ENCODE measurements at places on chromosomes 13 and 19.
A peak's percentile ranks its signal among the peaks of the same experiment; 100 is the strongest.

- peak; percentile 21 for DNase-seq
Measured at GRCh38 chr19:56720281-56720680, 48.7 kb upstream of the ZNF835 start.

DNA sequence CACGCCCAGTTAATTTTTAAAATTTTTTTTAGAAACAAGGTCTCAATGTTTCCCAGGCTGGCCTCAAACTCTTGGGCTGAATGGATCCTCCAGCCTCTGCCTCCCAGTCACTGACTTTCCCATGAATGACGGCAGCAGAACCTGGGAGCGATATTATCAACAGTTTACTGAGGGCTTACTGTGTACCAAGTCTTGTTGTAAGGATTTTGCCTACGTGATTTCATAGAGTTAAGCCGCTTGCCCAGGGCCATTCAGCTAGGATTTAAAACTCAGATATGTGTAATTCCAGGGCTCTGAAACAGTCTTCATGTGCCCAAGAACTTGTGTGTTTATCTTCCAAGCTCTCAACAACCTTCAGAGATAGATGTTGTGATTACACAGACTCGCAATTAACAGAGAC lies 6.0 kb upstream of the KXD1 start:
- no peak for DNase-seq

GRCh38 chr19:1004204-1004802 lies 4.1 kb downstream of the GRIN3B start:
- DNase-seq, result no peak

DNA sequence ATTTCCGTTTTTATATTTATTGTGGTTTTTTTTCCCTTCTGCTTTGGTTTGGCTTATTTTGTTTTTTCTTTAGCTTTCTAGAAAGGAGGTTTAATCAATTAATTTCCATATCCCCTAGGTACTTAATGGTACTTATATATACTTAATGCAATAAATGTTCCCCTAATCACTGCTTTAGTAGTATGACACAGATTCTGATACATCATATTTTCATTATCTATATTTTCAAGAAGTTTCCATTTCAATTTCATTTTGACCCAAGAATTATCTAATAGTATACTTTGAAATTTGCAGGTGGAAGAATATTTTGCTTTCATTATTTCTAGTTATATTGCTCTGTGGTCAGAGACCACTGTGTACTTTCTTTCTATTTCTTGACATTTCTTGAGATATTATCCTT lies 66.6 kb upstream of the STK24 start:
- DNase-seq, result no peak

DNA sequence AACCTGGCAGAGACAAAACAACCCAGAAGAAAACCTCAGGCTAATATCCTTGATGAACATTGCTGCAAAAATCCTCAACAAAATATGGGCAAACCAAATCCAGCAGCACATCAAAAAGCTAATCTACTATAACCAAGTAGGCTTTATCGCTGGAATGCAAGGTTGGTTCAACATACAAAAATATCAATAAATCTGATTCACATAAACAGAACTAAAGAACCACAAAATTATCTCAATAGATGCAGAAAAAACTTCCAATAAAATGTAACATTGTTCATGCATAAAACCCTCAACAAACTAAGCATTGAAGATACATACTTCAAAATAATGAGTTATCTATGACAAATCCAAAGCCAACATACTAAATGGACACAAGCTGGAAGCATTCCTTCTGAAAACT lies 8.8 kb downstream of the ZNF724 start:
- DNase-seq, result no peak

DNA sequence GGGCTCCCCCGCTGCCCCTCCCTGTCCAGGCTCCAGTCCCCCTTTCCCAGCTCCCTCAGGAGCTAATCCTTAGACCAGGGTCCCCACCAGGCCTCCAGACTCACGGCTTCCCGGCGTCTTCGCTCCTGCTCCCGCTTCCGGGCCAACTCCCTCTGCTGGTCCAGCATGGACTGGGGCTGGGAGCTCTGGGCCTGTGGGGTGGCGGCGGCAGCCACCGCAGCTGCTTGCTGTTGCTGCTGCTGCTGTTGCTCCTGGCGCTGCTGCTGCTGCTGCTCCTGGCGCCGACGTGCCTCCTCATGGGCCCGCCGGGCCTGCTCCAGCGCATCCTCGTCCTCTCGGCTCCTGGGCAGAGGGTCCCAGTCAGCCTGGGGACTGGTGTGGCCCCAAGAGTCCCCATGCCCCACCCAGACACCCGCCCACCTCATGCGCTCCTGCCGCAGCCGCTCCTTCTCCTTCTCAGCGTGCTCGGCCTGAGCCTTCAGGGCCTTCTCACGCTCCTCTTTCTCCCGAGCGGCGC lies 6.4 kb upstream of the EPHX3 start:
- DNase-seq, result no peak

DNA sequence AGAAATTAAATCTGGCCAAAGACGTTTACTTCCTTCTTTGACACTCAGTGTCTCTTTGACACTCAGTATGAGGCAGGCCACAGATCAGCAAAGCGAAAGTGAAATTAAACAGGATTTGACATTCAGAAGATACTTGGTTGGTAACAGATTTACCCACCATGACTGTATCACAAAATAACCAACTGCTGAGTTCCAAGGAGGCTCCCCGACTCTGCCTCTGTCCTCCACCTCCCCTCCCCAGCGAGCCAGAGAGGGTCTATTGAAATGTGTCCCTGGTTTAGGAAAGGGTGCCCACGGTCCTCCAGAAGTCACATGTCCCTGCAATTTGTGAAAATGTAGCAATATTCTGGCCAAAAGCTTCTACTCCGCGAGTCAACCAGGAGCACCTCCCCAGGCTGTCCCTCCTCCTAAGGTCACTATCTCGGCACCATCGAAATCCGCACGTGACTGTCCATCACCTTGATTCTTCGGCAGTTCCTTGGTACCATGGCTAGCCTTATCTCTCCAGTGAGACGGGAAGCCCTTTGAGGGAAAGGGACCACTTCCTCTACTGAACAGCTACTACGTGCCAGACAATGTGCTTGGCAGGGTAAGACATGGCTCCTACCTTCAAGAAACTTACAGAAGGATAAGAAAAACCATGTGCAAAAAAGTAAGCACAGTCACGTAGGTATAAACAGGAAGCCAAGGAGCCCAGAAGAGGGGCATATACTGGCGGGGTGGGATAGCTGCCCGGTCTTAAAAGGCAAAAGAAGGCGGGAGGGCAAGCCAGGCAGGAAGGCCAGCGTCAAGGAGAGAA lies 1.5 kb downstream of the N4BP2L1 start:
- no peak for DNase-seq

DNA sequence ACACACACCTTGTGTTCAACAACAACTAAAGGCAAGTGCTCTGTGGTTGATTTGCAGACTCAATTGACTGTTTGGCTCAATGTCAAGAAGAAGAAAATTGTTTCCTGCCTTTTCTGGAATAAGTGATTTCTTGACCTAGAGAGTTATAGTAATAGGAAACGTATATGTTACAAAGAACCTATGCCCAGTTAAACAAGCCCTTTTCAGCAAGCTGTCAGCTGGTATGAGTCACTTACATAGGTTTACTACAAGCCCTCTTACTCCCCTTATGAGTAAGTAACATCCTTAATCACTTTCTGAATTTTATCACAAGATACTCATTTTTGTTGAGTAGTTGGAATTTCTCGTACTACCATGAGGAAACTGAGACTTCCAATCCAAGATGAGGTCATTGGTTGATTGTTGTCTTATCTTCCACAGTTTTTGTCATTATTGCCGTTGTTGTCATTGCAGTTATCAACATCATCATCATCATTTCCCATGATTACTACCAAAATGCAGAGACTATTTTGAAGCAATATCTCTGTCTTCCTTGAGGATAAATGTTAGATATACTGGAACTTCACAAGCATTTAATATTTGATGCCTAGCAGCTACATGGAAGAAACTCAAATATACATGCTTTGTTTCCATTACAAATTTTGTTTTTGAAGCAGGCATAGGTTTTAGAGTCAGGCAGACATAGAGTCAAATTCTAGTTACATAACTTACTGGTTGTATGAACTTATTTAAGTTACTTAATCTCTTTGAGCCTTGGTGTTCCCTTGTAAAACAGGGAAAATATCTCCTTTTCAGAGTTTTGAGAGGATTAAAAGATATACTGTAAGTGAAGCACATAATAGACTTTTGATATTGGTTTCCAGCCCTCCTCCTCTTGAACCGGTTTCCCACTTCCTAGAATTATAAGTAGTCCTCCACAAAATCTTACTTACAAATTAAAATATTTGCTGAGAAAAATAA lies 106.0 kb downstream of the RAP2A start:
- DNase-seq, result no peak

DNA sequence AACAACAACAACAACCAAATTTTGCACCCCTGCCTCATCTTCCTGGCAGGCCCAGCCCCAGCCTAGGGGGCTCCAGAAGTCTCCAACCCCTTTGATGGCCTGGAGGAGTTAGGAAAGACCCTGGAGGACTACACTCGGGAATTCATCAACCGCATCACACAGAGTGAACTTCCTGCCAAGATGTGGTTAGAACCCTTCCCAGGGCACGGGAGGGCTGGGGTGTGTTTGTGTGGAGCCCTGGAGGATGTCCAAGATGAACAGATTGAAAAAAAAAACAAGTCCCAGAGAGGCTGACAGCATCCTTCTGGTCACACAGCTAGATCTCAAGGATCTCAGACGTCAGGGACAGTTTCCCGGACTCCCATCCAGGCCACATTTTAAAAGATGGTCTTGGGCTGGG lies 13.3 kb downstream of the APOC1 start:
- no peak for DNase-seq

DNA sequence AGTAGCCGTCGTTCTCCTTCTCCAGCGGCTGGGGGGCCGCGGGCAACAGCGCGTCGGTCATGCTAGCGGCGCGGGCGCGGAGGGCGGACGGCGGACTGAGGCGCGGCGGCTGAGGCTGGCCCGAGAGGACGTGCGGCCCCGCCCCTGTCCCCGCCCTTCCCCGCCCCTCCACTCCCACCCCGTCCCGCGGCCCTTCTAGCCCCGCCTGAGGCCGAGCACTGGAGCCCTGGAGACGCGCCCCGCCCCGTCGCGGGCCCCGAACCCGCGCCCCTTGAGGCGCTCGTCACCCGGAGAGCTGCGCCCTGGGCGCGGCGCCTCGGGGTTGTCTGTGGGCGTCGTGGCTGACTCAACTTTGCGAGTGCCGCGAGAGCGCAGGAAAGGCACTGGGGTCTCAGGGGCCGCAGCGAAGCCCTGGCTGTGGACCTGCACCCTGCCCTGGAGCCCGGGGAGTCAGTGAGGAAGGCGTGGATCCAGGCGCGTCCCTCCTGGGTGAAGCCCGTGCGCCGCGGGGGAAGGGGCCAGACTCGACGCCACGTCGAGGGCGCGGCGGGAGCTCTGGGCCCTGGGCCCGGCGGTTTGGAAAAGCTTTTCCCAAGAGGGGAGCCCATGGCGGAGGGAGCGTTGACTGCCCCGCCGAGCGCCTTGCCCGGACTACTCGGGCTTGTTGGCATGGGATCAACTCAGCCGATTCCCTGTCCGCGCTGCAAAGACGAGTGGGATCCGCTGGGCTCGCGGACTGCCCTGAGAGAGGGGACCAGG lies at the start of gene RHPN2:
Gene RHPN2, minus strand, starts transcription at position 97 of the 759 bp plus-strand sequence. Its CDS starts 36 bp downstream, at position 61.
- peak; percentile 45 for DNase-seq

DNA sequence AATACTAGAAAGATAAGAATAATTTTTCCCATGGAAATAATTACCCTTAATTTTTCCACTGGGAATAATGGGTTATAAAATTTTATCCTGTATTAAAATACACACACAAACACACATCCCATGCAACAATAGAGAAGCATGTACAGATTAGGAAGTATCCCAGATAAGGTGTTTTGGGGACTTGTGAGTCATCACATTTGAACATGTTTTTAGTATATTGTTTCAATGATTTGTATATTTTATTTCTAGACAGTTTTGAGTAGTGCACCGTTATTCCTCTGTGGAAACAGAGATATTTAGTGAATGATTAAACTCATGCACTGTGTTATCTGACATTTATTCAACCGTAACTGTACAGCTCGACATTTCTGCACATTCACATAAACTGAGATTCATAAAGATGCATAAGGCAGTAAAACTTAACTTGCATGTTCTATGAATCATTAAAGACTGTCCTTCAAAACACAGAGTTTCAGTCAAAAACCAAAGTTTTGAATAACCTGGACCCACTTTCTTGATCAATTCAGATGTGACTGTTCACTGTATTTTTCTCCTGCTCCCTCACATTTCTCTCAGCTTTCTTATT lies 30.1 kb downstream of the KLF12 start:
- DNase-seq, result no peak

- no peak for DNase-seq
Measured at GRCh38 chr19:37943480-37943879, 36.5 kb downstream of the SIPA1L3 start.

DNA sequence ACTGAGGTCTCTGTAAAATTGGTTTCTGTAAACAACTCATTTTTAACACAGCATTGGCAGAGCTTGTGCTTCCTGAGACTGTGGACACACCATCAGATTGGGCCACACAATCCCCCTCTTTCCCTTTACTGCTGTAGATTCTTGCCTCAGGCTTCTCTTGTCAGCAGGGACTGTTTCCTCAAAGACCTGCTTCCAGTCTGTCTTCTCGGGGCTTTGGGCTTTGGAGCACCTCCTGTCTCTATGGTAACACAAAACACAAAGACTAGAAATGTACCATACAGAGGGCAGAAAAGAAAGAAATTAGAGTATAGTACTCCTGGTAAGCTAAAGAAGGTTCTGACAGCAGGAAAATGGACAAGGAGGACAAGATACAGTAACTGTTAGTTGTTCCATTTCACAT lies 484.5 kb downstream of the DIAPH3 start:
- DNase-seq, result no peak

DNA sequence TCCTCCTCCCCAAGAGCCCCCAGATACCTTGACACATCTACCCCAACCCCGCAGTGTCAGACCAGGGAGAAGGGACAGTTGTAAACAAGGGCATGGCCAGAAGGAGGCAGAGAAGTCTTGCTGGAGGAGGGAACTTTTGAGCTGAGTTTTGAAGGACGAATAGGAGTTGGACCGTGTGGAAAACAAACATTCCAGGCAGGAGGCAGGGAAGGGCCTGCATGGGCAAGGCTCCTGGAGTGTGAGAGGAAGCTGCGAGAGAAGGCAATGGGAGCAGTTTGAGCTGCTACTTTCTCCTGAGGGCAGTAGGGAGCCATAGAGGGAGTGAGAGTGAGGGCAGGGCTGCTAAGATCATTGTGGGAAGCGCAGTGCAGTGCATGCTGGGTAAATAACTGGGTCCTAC lies 23.3 kb downstream of the IL12RB1 start:
- no peak for DNase-seq

DNA sequence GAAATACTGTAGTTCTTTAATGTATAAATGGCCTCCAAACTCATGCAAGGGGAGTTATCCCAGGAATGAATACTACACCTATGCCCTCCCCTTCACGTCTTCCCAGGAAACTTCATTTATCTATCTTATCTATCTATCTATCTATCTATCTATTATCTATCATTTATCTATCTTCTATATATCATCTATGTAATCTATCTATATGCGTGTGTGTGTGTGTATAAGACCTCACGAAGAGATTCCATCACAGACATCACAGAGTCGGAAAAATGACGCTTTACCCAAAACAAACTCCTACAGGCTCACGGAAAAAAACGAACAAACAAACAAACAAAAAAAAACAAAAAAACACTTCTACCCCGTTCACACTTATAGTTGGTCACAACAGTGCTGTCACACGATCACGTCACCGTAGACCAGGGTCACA lies 486 bp downstream of the ZNF529 start:
- no peak for DNase-seq

GRCh38 chr19:48720251-48720612 lies 707 bp upstream of the MAMSTR start:
- DNase-seq, result no peak

GRCh38 chr13:90738881-90739280 lies 608.6 kb upstream of the MIR17HG start:
- DNase-seq, result no peak

GRCh38 chr13:25977216-25977615 lies 74.6 kb downstream of the SHISA2 start:
- DNase-seq, result no peak

- DNase-seq, result no peak
Measured at GRCh38 chr19:30755581-30755980, 383.4 kb downstream of the ZNF536 start.
